ENCODE measurements at places on chromosomes 2 and 18. TPM values are rescaled to one million over a fixed set of nuclear protein-coding genes. Genes with fewer than 3 reads are reported as not detected.

DOK1 gene
- total RNA-seq = 22.7 TPM

APCDD1 gene
- not detected for total RNA-seq

ABHD3 gene
- total RNA-seq = 8.0 TPM

RSAD2 gene
- total RNA-seq = under 0.01 TPM

RGPD4 gene
- total RNA-seq = not detected

SLC5A7 gene
- total RNA-seq = not detected

RALB gene
- 65.7 TPM for total RNA-seq

REG1B gene
- not detected for total RNA-seq

CCDC195 gene
- total RNA-seq = not detected

MFSD2B gene
- total RNA-seq = under 0.01 TPM
